ENCODE measurements at places on chromosomes 13 and 19.

- peak; percentile 36 for DNase-seq
Observed at GRCh38 chr19:2249880-2250765, 1.0 kb downstream of the AMH start.

GRCh38 chr13:109756778-109757177 lies 29.6 kb downstream of the IRS2 start:
- DNase-seq = no peak

DNA sequence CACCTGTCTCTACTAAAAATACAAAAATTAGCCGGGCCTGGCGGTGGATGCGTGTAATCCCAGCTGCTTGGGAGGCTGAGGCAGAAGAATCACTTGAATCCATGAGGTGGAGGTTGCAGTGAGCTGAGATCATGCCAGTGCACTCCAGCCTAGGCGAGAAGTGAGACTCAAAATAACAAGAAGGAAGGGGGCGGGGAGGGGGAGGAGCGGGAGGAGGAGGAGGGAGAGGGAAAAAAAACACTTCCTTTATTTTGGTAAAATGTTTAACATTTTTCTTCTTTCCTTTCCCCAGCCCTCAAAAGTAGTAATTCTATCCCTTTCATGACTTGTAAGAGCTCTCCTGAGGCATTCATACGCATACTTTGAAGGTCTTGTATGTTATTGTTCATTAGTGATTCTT lies 44.3 kb downstream of the SPRY2 start:
- DNase-seq = no peak

DNA sequence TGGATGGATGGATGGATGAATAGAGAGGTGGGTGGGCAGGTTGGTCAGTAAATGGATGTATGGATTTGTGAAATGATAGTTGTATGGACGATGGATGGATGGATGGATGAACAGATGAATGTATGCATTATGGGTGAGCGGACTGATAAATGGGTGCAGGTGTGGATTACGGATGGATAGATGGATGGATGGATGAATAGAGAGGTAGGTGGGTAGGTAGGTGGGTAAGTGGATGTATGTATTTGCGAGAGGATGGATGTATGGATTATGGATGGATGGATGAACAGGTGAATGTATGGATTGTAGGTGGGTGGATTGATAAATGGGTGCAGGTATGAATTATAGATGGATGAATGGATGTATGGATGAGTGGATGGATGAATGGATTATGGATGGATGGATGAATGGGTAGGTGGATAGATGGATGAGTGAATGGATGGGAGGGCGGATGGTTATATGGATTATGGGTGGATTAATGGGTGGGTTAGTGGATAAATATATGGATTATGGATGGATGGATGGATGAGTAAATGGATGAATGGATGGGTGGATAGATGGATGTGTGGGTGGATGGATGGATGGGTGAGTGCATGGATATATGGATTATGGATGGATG lies 37.0 kb upstream of the TNFAIP8L1 start:
- DNase-seq = no peak

- DNase-seq = no peak
Observed at GRCh38 chr13:28056970-28057712, 43.2 kb downstream of the FLT3 start.

DNA sequence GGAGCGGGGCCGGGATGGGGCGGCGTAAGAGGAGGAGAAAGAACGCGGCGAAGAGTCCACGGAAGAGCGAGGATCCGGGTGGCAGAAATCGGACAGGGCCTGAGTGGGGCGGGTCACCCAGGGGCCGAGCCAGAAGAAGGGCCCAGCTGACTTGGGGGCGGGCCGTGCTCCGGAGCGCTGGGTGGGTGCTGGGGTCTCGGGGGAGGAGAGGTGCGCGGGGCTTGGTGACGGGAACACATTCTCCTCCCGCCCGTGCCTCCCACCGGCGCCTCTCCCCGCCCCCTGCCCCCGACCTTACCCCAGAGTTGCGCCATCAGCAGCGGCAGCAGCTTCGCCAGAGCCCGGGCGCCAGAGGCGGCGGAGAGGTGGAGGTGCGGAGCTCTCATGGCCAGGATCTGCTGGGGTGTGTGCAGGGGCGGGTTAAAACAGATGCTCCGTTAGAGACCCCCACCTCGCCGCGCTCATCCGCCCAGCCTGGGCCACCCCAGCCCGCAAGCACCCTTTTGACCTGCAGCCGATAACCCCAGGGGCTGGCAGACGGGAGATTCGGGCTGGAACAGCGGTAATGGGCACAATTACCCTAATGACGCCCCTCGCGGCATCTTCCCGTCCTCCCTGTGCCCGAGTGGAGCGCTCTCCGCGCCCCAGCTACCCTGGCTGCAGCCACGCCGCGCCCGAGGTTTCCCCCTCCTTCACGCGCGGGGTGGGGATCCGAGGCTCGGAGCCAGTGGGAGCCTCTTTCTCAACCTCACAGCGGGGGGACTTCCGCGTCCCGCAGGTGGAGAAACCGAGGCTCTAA lies 565 bp downstream of the KLK10 start:
- DNase-seq = no peak

GRCh38 chr19:44570984-44571684 lies 41.7 kb upstream of the CEACAM20 start:
- peak; percentile 61 for DNase-seq

GRCh38 chr13:89746554-89746953 lies 1600.9 kb upstream of the MIR17HG start:
- DNase-seq = no peak

DNA sequence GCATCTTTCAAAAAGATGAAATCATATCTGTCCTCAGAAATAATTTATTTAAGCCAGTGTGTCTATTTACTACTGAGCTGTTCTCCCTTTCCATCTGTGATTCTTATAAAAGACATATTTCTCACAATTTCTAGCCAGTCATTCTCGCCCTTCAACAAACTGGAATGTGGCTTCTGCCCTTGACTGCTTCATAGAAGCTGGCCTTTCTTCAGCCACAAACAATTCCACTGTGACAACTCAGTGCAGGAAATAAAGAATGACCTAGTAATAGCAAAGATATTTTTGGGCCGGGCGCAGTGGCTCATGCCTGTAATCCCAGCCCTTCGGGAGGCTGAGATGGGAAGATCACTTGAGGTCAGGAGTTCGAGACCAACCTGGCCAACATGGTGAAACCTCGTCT lies 655.5 kb downstream of the PCDH9 start:
- DNase-seq = no peak

DNA sequence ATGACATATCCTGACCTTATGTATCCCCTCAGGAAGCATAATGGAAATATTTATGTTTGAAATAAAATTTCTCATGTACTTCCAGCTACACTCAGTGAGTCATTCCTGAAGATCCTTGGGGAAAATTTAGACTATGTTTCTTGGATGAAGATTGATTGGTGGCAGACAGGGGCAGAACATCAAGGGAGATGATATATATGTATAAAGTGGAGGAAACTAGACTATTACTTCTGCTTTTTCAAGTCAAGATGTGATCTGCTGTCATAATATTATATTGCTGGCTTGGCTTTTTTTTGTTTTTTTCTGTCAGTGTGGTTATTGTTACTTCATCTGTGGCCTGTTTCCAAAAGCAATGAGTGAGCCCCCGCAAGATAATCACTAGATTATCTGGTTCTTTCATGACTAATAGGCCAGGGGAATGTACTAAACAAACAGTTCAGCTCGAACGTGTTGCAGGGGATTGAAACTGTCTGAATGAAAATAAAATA lies 87.2 kb upstream of the TNFSF11 start:
- DNase-seq = no peak

DNA sequence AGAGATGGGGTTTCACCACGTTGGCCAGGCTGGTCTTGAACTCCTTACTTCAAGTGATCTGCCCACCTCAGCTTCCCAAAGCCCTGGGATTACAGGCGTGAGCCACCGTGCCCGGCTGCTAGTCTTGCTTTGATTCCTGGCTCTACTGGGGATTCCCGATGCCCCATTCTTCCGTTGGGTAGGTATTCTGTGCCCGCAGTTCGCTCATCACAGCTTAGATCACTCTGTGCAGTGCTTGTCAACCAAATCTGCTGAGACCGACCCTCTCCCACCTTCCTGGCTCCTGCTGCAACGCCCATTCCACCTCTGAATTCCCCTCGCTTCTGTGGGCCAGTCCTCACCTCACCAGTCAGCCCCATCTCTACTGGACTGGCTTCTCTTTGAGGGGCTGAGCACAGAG lies 4.6 kb upstream of the ZNF414 start:
- no peak for DNase-seq

- DNase-seq = no peak
Observed at GRCh38 chr13:24146961-24147569, 13.5 kb upstream of the SPATA13 start.

DNA sequence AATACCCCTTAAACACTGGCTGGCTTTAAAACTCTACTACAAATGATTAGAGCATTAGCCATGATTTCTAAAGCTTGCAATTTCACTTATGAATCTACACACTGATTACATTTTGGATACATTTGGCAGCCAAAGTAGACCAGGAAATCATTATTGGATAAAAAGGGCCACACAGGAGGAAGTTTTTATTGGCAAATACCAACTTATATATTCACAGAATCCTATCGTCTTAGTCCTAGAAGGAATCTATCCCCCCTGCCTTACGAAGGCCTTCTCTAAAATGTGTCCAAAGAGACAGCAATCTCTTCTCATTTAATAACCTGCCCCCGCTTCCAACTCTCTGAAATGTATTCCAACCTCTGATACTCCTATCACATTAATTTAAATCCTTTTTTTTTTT lies 52.5 kb downstream of the KLF5 start:
- DNase-seq = no peak

- no peak for DNase-seq
Observed at GRCh38 chr19:17910791-17911360, 21.9 kb upstream of the CCDC124 start.

DNA sequence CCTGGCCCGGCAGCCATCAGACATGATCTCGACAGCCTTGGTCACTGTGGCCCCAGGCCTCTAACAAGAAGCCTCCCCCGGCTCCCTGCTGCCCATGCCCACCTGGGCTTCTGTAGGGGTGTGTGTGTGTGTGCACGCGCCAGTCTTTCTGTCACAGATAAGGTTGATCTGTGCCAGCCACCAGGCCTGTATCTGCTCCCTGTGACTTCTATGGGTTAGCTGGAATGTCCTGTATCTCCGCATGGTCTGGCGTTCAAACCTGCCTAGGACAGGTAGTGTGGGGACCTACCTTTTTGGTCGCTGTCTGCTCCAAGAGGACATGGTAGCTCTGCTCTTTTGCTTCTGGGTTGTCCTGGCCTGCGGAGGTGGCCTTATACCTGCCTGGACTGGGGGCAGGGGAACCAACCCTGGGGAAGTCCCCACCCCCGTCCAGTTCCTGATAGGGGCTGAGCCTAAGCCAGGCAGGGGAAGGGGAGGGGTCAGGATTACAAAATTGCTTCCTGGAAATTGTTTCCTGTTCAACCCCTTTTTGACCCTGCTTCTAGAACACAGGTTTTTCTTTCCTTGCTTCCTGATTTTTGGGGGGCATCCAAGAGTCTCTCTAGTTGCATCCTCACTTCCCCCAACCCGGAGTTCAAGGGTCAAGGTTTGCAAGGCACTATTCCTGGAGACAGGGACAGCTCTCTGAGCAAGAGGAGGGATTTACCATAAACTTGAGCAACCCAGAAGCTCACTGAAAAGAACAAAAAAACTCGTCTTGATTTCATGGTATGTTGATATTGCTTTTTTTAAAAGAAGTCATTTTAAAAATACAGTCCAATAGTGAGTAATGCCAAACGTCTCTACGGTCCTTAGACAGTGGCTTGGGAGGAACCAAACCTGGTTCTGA lies at the start of gene LRG1:
Gene LRG1, minus strand, starts transcription at position 344 of the 889 bp plus-strand sequence. Its CDS starts 23 bp downstream, at position 321.
- DNase-seq = no peak

GRCh38 chr19:48975947-48976847 lies 11.1 kb downstream of the FTL start:
- DNase-seq = peak; percentile 72

DNA sequence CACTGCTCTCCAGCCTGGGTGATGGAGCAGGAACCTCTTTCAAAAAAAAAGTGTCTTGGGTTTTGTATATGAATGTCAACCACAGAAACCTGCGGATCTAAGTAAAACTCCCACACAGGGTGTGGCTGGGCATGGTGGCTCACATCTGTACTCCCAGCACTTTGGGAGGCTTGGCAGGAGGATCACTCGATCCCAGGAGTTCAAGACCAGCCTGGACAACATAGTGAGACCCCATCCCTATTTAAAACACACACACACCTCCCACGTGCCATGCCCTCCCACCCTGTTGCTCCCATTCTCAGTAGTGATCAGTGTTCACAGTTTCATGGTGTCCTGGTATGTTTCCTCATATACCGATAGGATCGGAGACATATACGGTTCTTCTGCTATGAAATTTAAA lies 9.2 kb downstream of the TMED1 start:
- DNase-seq = no peak

DNA sequence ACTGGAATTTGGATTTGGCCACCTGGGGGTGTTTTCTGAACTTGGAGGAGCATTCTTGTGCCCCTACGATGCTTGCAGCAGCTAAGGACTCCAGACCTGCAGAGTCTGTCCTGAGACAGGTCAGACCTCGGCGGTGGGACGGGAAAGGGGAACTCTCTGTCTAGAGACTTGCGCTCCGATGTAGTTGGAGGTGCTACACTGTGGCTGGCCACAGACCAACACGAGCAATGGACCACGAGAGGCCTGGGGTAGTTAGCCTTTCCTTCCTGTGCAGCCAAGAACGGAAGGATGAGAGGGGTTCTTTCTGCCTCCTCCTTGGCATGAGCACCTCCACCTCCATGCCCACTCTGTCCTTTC lies 5.9 kb upstream of the GRAMD1A start:
- DNase-seq = no peak

GRCh38 chr13:31011193-31011860 lies 78.9 kb downstream of the TEX26 start:
- no peak for DNase-seq

DNA sequence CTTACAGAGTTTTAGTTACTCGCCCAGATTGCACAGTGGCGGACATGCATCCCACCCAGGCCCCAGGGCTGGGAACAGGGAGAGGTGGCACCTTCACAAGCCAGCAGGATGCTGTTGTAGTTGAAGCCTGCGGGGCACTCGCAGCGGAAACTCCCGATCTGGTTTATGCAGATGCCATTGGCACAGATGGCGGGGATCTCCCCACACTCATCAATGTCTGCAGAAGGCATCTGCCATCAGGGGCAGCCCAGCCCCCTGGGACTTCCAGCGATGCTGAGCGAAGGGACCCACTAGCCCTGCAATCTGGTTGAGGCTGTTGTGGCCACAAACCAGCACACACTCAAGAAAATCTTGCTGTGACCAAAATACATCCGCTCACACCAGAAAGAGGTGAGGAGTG lies 44.6 kb downstream of the CCL25 start:
- DNase-seq = no peak

- DNase-seq = no peak
Observed at GRCh38 chr19:55716531-55716930, 21.7 kb downstream of the NLRP9 start.

- DNase-seq = no peak
Observed at GRCh38 chr19:49844138-49845095, 6.5 kb upstream of the PTOV1 start.

- no peak for DNase-seq
Observed at GRCh38 chr13:34990399-34991214, 48.5 kb downstream of the NBEA start.

DNA sequence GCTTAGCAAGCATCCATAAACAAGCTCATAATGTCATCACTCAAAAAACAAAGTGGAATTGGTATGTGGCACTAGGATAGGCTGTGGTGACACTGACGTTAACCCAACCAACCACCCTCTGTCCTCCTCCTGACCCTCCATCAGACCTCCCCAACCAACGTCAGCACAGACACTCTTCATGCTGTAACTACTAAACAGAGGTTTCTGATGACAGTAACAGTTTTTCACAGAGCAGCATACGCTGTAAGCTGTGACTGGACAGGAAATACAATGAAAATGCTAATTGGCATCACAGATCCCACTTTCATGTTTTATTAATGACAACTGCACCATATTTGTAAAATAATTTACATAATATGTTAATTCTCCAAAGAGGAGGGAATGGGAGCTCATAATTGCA lies 238.0 kb downstream of the IRS2 start:
- DNase-seq = no peak

Measured in SK-N-SH (cell line).